ENCODE measurements at places on chromosomes 6 and 20.

DNA sequence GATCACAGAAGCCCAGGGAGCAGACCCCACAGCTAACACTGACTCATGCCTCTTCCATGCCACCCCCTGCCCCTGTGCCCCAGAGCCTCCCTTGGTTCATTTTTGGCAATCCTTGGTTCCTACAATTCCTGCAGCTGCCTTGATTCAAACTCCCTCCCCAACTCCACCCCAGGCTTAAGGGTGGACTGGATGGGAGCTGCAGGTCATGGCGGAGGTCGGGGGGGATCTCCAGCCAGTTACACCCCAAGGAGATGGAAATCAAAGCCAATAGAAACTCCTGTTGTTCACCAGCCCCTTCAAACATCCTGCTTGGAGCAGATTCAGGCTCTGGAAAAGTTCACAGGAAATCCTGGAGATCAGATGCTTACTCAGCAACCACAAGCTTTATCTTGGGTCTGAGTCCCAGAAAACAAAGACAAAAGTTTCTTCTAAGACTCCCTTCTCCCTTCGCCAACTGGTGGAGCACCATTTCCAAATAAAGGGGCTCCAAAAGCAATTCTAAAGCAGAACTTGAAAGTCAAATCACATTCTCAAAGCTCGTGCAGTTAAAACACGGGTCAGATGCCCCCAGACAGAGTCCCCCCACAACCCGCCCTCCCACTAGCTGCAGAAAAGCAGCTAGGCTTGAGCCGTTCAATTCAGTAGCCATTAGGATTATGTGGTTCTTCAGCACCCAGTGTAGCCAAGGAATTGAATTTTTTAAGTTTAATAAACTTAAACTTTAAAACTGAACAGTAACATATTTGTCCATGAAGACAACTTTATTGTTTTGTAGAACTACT lies 149.5 kb downstream of the ANKRD60 start:
- DNase-seq, result no peak

GRCh38 chr20:46117704-46118467 lies at the start of gene CD40:
Gene CD40, plus strand, starts transcription at chr20:46118314. Its CDS starts 30 bp downstream, at chr20:46118344.
- peak; percentile 55 for DNase-seq

GRCh38 chr20:19330731-19331130 lies 118.3 kb downstream of the SLC24A3 start:
- DNase-seq, result no peak

DNA sequence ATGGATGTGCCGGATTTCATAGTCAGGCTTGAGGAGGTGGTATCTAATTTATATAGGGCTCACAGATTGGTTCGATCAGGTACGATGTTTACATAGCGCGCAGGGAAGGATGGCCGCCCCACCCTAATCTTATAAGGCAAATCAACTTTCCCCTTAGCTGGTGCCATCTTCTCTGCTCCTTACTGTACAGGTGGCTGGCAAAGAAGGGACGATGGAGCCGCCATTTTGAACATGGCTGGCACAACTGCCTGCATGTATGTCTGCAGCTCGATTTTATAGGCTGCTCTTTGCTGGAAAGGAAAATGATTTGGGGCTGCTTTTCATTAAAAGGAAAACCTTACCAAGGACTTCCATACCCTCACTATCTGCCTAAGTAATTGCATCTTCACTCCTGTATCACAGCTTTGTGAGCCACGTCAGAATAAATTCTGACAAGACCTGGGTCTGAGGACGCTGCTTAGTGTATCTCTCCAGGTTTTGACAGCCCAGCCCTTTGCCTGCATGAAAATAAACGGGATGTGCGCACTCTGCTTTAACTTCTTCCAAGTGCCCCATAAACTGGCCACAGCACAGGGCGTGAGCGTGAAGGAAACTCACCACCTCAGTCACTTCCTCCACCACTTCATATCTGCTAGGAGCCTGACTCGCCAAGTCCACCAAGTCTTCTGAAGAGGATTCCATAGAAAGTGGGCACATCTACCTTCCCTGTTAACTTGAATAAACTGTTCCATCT lies 109.4 kb upstream of the ARMC2 start:
- no peak for DNase-seq

GRCh38 chr20:53194306-53195290 lies 222.4 kb downstream of the TSHZ2 start:
- no peak for DNase-seq

GRCh38 chr6:166750108-166750793 lies 123.2 kb upstream of the RPS6KA2 start:
- DNase-seq, result no peak

DNA sequence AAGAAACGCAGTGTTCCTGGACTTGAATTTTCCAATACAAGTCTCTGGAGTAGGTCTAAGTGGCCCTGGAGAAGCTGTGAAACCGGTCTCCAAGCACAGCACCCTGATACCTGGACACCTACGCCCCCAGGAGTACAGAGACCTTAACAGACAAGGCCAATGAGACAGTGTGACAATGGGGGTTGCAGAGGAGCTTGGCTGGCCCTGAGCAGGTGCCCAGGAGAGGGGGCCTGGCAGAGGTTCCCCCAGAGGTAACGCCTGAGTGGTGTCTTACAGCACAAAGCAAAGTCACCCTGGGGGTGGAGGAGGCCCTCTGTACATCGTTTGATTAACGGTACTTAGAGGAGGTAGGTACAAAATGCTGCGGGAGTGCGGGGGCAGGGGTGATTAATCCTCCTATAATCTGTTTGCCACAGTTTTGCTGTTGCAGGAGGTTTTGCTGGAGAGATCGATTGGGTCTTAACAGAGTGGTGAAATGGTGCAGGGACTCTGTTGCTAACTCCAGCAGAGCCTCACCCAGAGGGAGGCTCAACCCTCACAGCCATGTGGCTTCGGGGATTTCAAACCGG lies 37.3 kb upstream of the APCDD1L start:
- DNase-seq, result no peak

DNA sequence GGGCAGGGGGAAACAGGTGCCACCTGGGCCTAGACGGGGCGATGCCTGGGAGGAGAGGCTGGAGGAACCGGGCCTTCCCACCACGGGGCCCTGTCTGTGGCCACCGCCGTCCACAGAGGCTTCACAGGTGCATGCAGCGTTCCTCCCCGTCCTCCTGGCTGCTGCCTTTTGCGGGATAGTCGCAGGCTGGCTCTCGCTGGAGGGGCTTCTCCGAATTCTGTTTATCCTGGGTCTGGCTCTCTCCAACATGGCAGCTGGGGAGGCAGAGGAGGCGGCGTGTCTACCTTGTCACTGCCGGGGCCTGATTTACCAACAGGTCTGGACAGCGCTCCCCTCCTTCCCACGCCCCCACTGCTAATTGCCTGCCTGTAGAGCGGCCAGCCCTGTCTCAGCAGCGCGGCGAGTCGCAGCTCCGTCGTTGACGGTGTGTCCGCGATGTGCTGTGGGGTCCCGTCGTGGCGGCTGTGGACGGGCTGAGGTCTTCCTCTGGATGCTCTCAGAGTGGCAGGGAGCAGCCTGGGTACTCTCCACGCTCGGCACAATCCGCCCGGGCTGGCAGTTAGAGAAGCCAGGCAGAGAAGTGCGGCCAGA lies 262.9 kb downstream of the TAF4 start:
- DNase-seq, result no peak

DNA sequence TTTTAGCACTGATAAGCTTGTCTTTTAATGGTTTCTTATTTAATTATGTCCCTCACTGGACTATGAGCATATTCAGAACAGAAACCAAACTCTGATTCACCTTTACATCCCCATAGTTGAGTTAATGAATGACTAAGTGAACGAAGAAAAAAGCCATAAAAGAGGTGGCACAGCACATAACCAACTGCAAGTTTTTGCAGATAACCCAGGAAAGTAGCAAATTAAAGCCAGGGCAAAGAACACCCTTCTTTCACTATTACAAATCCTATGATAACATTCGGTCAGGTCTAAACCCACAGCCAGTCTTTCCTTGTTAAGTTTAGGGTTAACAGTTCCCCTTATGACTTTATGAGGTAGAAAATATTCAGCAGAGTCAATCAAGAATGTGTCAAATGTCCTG lies 102.7 kb downstream of the RIN2 start:
- DNase-seq, result no peak

- no peak for DNase-seq
Measured at GRCh38 chr20:7090001-7090400, 322.5 kb downstream of the BMP2 start.

DNA sequence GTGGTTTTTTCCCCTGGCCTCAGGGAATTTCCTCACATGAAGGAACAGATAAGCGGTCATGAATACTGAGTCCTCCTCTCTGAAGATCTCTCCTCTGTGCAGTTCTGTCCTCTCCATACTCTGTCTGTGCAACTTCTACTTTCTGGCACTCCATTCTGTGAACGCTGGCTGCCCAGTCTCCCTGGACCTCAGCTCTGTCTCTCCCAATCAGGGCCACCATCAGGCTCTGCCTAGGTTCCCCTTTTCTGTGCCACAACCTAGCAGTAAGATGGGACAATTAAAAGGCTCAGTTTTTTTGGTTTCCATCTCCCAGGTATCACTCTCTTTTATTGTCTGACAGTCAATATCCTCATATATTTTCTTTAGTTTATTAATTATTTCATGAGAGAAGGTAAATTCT lies 4.8 kb upstream of the ADGB start:
- DNase-seq, result no peak

- no peak for DNase-seq
Measured at GRCh38 chr6:46234156-46234556, 63.4 kb upstream of the ENPP5 start.

DNA sequence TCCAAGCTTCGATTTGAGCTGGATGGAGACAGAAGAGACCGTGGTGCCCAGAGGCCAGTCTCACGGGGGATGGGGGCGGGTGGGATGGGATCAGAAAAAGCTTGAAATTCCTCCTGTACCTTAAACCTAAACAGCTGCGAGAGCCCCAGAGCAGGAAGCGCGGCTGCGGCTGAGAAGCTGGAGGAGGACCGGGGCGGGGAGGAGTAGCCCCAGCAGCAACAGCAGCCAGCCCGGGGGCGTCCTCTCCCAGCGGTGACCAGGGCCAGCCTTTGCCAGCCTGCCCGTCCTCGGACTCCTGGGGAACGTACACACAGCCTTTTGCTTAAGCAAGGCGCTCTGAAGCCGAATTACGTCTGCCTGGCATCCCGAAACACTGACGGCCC lies 17.4 kb upstream of the PRDM13 start:
- DNase-seq, result no peak

DNA sequence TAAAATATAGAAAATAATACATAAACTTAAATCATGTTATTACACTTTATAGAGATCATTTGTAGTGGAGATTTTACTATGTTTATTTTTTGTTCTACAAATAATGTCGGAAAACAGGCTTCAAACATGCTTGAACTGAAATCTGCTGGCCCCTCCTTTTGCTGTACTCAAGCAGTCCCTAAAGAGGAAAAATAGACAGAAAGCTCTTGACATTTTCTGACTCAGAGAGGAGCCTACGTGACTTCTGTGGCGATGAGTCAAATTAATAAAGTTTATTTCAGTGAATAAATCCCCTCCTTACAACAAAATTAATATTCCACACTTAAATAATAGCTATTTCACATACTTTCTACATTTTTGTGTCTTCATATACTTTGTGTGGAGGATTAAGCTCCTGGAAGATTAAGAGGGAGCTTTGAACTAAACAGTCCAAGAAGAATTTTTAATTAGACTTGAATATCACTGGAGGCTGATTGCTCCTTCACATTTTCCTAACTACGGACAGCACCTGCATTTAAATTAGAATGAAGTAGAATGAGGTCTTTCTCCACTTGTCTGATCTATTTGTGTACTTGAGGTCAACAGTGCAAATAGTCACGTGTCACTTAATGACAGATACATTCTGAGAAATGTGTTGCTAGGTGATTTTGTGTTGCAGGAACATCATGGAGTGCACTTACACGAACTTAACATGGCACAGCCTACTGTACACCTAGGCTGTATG lies 1.7 kb upstream of the TREM1 start:
- DNase-seq, result no peak

- DNase-seq, result no peak
Measured at GRCh38 chr6:106070636-106071035, 15.5 kb upstream of the PRDM1 start.

Data from stimulated activated CD8-positive, alpha-beta memory T cell treated with anti-CD3 and anti-CD28 coated beads, Interleukin-2, amount 100 ng/mL, for 1 hour (primary cell).